Liver (tissue), 10 donors: ENCODE measurements at places on chromosomes 16 and 17. TPM values are rescaled to one million over a fixed set of nuclear protein-coding genes. Genes with fewer than 3 reads are reported as not detected.

GRCh38 chr17:35665662-35666061, 65.8 kb upstream of the RASL10B start:
- no peaks in the 10 kb centered on the region for H3K27me3 ChIP-seq
- H3K4me3 ChIP-seq: no peak overlapping the region
- DNase-seq: no peak
- H3K4me1 ChIP-seq: peaks cover 18% of the 10 kb centered on the region

Gene HOXB9
- total RNA-seq: not detected

Gene HASPIN
- 5.8 TPM for total RNA-seq

DNA sequence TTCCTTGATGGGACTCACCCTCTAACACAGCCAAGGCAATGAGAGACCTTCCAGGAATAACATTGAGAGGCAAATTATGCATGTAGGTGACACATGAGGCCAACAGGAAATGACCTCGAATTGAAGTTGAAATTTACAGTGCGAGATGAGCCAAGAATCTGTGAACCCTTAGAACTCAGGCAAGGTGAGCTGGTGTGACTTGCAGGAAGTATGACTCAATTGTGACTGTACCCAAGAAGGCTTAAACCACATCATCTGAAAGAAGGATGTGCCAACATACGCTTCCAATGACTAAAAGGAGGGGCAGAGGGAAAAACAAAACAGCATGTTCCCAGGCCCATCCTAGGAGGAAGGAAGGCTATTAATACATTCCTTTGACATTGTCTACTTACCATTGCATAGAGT, 44.8 kb downstream of the PITPNC1 start:
- H3K27ac ChIP-seq: peak overlapping the region; percentile 60
- H3K4me1 ChIP-seq: peaks cover 11% of the 10 kb centered on the region
- DNase-seq: no peak
- H3K36me3 ChIP-seq: no peaks in the 10 kb centered on the region
- H3K4me3 ChIP-seq: no peak overlapping the region

GRCh38 chr17:82909322-82909904, 69.6 kb upstream of the ZNF750 start:
- H3K27ac ChIP-seq: no peak overlapping the region
- H3K4me3 ChIP-seq: no peak overlapping the region
- no peak for DNase-seq
- H3K27me3 ChIP-seq: no peaks in the 10 kb centered on the region

DNA sequence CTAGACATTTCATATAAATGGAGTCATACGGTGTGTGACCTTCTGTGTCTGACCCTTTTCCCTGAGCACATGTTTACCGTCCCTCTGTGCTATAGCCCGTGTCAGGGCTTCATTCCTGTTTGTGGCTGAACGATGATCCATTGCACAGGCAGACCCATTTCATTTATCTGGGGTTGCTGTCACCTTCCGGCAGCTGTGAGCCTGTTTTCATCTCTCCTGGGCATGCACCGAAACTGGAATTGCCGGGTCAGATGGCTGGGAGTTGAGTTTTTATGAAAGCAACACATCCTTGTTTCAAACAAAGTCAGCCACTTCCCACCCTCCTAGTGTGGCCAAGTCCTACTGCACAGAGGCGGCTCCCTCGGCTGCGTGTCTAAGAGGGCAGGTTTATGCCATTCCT, 25.5 kb downstream of the BAIAP2 start:
- no peak for DNase-seq
- peaks cover 10% of the 10 kb centered on the region for H3K36me3 ChIP-seq
- peaks cover 26% of the 10 kb centered on the region for H3K4me1 ChIP-seq
- no peak overlapping the region for H3K27ac ChIP-seq

GRCh38 chr17:13429201-13429600, 172.5 kb downstream of the HS3ST3A1 start:
- no peak for DNase-seq
- no peak overlapping the region for H3K4me3 ChIP-seq
- no peaks in the 10 kb centered on the region for H3K27me3 ChIP-seq
- H3K27ac ChIP-seq: no peak overlapping the region
- no peaks in the 10 kb centered on the region for H3K4me1 ChIP-seq
- H3K36me3 ChIP-seq: no peaks in the 10 kb centered on the region

GRCh38 chr16:74743668-74744299, 30.8 kb downstream of the FA2H start:
- H3K36me3 ChIP-seq: no peaks in the 10 kb centered on the region
- no peaks in the 10 kb centered on the region for H3K27me3 ChIP-seq
- H3K4me3 ChIP-seq: no peak overlapping the region
- no peaks in the 10 kb centered on the region for H3K4me1 ChIP-seq
- no peak overlapping the region for H3K27ac ChIP-seq

Gene GDPD3
- 0.42 TPM for total RNA-seq

GRCh38 chr17:63476854-63477479, at the start of gene ACE:
Gene ACE, plus strand, starts transcription at chr17:63477061. Its CDS starts 34 bp downstream, at chr17:63477095.
- H3K4me1 ChIP-seq: peaks cover 16% of the 10 kb centered on the region
- DNase-seq: no peak
- H3K27ac ChIP-seq: no peak within 1 kb of the TSS
- H3K27me3 ChIP-seq: peaks cover 8% of the 10 kb centered on the region
- H3K4me3 ChIP-seq: no peak within 1 kb of the TSS

Gene RTN4RL1
- 0.65 TPM for total RNA-seq

GRCh38 chr17:32114536-32114935, 27.8 kb upstream of the RHOT1 start:
- no peaks in the 10 kb centered on the region for H3K4me1 ChIP-seq
- H3K36me3 ChIP-seq: no peaks in the 10 kb centered on the region
- DNase-seq: no peak
- no peak overlapping the region for H3K27ac ChIP-seq
- H3K4me3 ChIP-seq: no peak overlapping the region
- no peaks in the 10 kb centered on the region for H3K27me3 ChIP-seq

Gene NAGS
- total RNA-seq: 29.4 TPM

Gene NPIPA5
- total RNA-seq: 1.8 TPM

GRCh38 chr17:81448950-81449349, 53.7 kb downstream of the BAHCC1 start:
- no peak for DNase-seq
- H3K36me3 ChIP-seq: no peaks in the 10 kb centered on the region
- no peaks in the 10 kb centered on the region for H3K4me1 ChIP-seq
- H3K4me3 ChIP-seq: no peak overlapping the region
- H3K27me3 ChIP-seq: no peaks in the 10 kb centered on the region
- H3K27ac ChIP-seq: no peak overlapping the region

Gene PSMD12
- 34.0 TPM for total RNA-seq

DNA sequence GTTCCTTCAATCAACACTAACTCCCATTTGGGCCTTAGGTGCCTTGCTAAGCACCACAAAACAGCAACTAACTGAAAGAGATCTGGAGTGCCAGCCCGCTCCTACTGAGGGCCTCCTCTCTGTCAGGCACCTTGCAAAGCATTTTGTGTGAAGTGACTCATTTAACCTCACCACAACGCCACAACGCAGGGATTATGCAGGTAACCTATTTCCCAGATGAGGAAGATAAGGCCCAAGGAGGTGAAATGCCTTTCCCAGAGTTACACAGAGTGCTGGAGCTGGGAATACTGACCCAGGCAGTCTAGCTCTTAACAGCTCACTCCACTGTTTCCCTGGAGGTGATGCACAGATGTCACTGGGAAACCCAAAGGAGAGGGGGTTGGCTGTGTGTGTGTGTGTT, 32.8 kb downstream of the DRC3 start:
- H3K36me3 ChIP-seq: no peaks in the 10 kb centered on the region
- no peak overlapping the region for H3K27ac ChIP-seq
- no peaks in the 10 kb centered on the region for H3K27me3 ChIP-seq
- H3K4me3 ChIP-seq: no peak overlapping the region
- H3K4me1 ChIP-seq: no peaks in the 10 kb centered on the region

Gene PDILT
- not detected for total RNA-seq

DNA sequence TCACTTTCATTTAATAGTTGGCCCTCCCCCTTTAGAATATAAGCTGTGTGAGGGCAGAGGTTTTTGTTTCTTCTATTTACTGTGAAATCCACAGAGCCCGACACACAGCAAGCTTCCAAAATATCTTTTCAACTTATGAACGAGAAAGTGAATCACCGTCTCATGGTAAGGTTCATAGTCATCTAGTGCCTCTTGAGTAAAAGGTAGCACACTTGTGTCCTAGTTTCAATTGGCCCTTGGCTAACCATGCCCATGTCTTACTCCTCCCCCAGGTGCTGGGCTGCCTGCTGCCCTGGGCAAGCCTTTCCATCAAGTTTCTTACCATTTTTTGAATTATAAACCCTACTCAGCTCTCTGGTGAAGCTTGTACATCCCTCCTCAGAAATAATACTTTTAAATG, 12.4 kb upstream of the GP2 start:
- DNase-seq: no peak
- no peaks in the 10 kb centered on the region for H3K36me3 ChIP-seq
- H3K27me3 ChIP-seq: no peaks in the 10 kb centered on the region
- no peak overlapping the region for H3K4me3 ChIP-seq
- no peaks in the 10 kb centered on the region for H3K4me1 ChIP-seq
- no peak overlapping the region for H3K27ac ChIP-seq

GRCh38 chr16:53756275-53756996, 52.5 kb downstream of the FTO start:
- no peaks in the 10 kb centered on the region for H3K36me3 ChIP-seq
- H3K27me3 ChIP-seq: no peaks in the 10 kb centered on the region
- H3K4me3 ChIP-seq: no peak overlapping the region
- H3K27ac ChIP-seq: no peak overlapping the region
- no peak for DNase-seq

GRCh38 chr16:58409316-58409973, 17.2 kb downstream of the GINS3 start:
- H3K27me3 ChIP-seq: no peaks in the 10 kb centered on the region
- H3K4me3 ChIP-seq: no peak overlapping the region
- H3K4me1 ChIP-seq: no peaks in the 10 kb centered on the region
- no peak overlapping the region for H3K27ac ChIP-seq
- no peaks in the 10 kb centered on the region for H3K36me3 ChIP-seq

Gene CACNG1
- total RNA-seq: not detected

GRCh38 chr17:59510611-59511010, 54.8 kb upstream of the DHX40 start:
- H3K27ac ChIP-seq: no peak overlapping the region
- peaks cover 5% of the 10 kb centered on the region for H3K4me1 ChIP-seq
- no peaks in the 10 kb centered on the region for H3K36me3 ChIP-seq
- no peak overlapping the region for H3K4me3 ChIP-seq
- H3K27me3 ChIP-seq: no peaks in the 10 kb centered on the region

Gene ZACN
- not detected for total RNA-seq

GRCh38 chr16:88195269-88195705, 187.5 kb upstream of the ZNF469 start:
- DNase-seq: peak; percentile 20
- H3K27me3 ChIP-seq: no peaks in the 10 kb centered on the region
- H3K27ac ChIP-seq: no peak overlapping the region
- H3K36me3 ChIP-seq: no peaks in the 10 kb centered on the region
- H3K4me3 ChIP-seq: no peak overlapping the region
- no peaks in the 10 kb centered on the region for H3K4me1 ChIP-seq

- DNase-seq: no peak
- no peaks in the 10 kb centered on the region for H3K36me3 ChIP-seq
- peaks cover 3% of the 10 kb centered on the region for H3K27me3 ChIP-seq
- no peak overlapping the region for H3K27ac ChIP-seq
- peaks cover 5% of the 10 kb centered on the region for H3K4me1 ChIP-seq
Measured at GRCh38 chr17:38415250-38416194, 12.7 kb upstream of the ARHGAP23 start.

Gene PYY
- total RNA-seq: not detected
